ENCODE measurements at places on chromosomes 2 and 18. TPM values are rescaled to one million over a fixed set of nuclear protein-coding genes. Genes with fewer than 3 reads are reported as not detected.

Gene CLK1
- 99.3 TPM for total RNA-seq

Gene CNOT9
- 105 TPM for total RNA-seq

Gene GPR155
- 11.3 TPM for total RNA-seq

Gene RUFY4
- 1.7 TPM for total RNA-seq

Gene ANKRD30B
- total RNA-seq, result not detected

Gene FBXO41
- total RNA-seq, result 27.7 TPM

Gene CLIP4
- total RNA-seq, result 19.5 TPM

Gene DSG4
- total RNA-seq, result not detected

Gene AQP12B
- total RNA-seq, result not detected

Gene PSMA8
- 2.0 TPM for total RNA-seq

Gene LOXL3
- total RNA-seq, result 0.96 TPM

Gene STARD6
- 0.23 TPM for total RNA-seq

Gene FOXD4L1
- 0.14 TPM for total RNA-seq

Gene CCNYL1
- 4.0 TPM for total RNA-seq

Gene SERPINB2
- total RNA-seq, result not detected

Gene NDUFB3
- 126 TPM for total RNA-seq

Gene HS6ST1
- total RNA-seq, result 12.8 TPM

Gene ARHGAP15
- 64.3 TPM for total RNA-seq

Gene PLA2R1
- not detected for total RNA-seq

Gene NT5DC4
- not detected for total RNA-seq

Data from activated CD4-positive, alpha-beta T cell treated with anti-CD3 and anti-CD28 coated beads for 36 hours (primary cell).